ENCODE measurements at places on chromosomes 12 and 14.

DNA sequence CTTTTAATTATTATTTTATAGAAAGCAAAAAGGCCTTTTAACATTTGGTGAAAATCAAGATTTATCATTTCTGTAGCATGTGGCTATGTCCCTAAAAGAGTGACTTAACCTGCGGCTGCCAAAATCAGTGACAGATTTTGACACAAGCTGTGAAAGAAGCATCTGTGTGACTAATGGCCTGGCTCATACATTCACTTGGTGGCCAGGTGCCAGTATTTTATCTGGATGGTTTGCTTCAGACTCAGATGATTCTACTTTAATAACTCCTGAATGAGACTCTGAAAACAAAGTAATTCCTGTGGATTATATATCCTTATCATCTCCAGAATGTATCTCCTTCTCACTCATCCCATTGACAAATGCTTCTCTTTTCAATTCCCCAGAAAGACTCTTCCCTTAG, 103.0 kb downstream of the FSCB start:
- DNase-seq, result peak; percentile 69

DNA sequence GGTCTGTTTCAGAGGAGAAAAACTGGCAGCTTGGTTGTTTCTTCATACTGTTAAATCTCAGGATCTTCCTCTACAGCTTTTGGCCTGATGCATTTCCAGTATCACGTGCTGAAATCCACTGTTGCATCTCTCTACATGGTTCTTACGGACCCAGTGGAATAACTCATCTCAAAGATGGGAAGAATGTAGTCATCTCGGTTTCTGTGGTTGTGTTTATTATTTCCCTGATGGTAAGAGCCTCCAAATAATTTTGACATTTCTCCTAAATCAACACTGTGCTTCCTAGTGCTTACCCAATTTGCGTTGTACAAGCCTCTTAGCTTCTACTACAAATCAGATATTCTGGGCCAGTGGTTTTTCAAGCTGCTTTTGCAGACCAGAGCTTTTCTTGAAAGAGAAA, 812.8 kb downstream of the C12orf50 start:
- no peak for DNase-seq

GRCh38 chr12:26896913-26897312, 40.9 kb downstream of the INTS13 start:
- no peak for DNase-seq

DNA sequence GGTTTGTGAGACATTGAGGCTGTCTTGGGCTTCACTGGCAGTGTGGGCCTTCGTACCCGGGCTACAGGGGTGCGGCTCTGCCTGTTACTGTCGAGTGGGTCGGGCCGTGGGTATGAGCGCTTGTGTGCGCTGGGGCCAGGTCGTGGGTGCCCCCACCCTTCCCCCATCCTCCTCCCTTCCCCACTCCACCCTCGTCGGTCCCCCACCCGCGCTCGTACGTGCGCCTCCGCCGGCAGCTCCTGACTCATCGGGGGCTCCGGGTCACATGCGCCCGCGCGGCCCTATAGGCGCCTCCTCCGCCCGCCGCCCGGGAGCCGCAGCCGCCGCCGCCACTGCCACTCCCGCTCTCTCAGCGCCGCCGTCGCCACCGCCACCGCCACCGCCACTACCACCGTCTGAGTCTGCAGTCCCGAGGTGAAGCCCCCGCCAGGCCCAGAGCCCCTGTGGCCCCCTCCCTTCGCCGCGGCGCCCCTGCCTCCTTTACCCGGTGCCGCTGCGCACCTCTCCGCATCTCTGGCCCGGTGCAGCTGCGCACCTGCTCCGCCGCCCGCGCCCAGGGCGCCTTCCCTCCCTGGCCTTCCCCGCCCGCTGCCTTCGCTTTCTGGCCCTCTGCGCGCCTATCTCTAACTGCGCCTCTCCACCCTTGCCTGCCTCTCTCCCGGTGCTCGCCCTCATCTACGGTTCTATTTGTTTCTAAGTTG, at the start of gene ENO2:
Gene ENO2, plus strand, starts transcription at position 335 of the 701 bp plus-strand sequence. CDS start 1,253 bp downstream, outside the sequence.
- DNase-seq, result peak; percentile 68

- peak; percentile 75 for DNase-seq
These were observed 186.6 kb upstream of the RMST start for GRCh38 chr12:97275728-97276590.

GRCh38 chr12:109163167-109163566, 46.8 kb downstream of the ACACB start:
- no peak for DNase-seq

DNA sequence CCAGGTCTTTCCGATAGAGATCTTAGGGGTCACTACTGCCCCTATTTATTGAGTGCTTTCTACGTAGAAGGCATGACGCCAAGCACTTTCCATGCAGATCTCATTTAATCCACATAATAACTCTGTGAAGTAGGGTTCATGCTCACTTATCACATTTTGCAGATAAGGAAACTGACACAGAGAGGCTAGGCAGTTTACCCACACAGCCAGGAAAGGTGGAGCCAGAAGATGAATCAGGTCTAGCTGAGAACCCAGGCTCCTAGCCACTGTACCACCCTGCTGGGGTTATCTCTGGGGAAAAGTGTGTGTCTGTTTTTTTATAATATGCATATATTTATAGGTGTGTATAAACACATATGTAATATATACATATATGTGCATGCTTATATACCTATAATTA, 83.6 kb downstream of the KSR2 start:
- DNase-seq, result no peak

- peak; percentile 90 for DNase-seq
These were observed at the start of gene CAPRIN2 for GRCh38 chr12:30754750-30755394. CAPRIN2 (minus strand) TSS chr12:30754951; CDS start chr12:30753520, 1,431 bp downstream.

GRCh38 chr14:69135133-69135532, 17.8 kb downstream of the DCAF5 start:
- DNase-seq, result peak; percentile 52

- DNase-seq, result no peak
These were observed 15.9 kb downstream of the AREL1 start for GRCh38 chr14:74697011-74697410.

DNA sequence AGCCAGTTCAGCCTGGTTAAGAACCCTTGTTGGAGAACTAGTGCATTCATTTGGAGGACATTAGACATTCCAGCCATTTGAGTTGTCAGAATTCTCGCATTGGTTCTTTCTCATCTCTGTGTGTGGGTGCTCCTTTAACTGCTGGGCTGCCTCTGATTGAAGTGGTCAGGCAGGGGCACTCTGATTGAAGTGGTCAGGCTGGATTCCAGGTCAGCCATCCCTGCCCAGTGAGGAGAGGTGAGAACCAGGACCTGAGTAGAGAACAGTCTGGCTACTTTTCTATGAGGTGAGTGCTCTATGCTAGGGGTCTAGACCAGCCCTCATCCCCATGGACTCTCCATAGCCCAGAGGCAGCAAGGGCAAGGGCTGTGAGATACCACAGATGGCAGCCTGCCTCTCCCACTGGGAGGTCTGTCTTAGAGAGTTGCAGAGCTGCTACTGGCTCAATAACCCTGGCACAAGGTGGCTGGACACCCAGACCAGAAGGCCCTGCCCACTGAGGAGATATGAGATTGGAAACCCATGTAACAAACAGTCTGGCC, 691.6 kb downstream of the TMTC2 start:
- DNase-seq, result no peak

GRCh38 chr12:100718187-100718586, 76.4 kb upstream of the ANO4 start:
- peak; percentile 13 for DNase-seq

DNA sequence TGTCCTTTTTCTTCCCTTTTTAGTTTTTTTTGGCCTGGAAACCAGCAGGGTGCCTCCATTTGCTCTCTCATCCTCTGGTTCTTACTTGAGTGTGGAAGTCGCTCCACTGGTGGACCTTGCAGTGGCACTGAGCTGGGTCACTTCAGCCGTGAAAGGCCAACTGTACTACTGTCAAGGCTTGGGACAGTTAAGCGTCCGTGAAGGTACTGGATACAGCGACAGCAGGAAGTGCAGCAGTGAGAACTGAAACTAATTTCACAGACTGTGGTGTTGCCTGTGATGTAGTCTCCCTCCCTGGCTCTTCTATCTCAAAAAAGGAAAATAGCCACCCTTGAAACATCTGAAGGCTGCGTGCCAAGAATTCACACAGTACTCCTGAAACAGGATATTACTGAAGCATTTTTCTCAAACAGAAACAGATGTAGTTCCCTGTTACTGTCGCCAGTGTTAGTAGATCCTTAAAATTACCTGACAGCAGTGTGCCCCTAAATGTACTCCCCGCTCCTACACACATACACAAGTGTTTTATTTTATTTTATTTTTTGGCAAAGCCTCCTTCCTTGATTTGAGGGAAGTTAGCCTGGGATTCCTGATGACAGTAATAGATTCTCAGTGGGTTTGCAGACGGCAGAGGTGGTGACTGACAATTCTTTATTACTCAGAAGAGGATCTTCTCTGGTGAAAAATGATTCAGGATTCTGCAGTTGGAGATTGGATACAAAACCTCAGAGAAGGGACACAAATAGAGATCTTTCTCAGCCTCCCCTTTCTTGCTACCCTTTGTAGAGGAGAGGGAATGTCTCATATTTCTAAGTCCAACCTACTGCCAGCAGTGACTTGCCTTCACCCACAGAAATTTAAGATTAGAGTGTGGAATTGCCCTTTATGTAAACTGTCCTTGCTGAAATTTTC, 4.4 kb downstream of the SUSD6 start:
- DNase-seq, result peak; percentile 94

DNA sequence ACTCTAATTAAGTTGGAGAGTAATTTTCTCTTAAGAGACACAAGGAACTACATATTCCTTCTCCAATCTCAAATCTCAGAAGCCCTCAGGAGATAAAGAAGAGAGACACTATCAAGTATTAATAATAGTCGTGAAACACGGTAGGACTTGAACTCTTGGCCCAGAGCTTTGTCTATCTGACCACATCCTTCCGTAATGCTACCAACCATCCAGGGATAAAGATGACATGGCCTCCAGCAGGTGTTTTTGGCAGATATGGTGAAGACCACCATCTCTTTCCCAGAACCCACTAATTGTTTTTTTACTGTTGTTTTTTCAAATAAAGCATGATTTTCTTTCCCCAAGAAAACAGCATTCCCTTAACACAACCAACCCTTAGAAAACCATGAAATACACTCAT, 3.4 kb downstream of the ZNF384 start:
- no peak for DNase-seq

DNA sequence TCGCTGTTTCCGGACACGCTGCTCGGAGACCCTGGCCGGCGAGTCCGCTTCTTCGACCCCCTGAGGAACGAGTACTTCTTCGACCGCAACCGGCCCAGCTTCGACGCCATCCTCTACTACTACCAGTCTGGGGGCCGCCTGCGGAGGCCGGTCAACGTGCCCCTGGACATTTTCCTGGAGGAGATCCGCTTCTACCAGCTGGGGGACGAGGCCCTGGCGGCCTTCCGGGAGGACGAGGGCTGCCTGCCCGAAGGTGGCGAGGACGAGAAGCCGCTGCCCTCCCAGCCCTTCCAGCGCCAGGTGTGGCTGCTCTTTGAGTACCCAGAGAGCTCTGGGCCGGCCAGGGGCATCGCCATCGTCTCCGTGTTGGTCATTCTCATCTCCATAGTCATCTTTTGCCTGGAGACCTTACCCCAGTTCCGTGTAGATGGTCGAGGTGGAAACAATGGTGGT, 90.0 kb downstream of the GALNT8 start:
- DNase-seq, result no peak

- peak; percentile 45 for DNase-seq
These were observed 60.1 kb upstream of the RIMBP2 start for GRCh38 chr12:130775953-130776856.

GRCh38 chr14:90981636-90982035, 78.8 kb downstream of the RPS6KA5 start:
- DNase-seq, result no peak

GRCh38 chr12:67456431-67456901, 187.3 kb downstream of the CAND1 start:
- peak; percentile 64 for DNase-seq

- DNase-seq, result peak; percentile 32
These were observed 29.3 kb downstream of the DUSP16 start for GRCh38 chr12:12533238-12533829.

GRCh38 chr12:60259225-60259624, 663.4 kb downstream of the SLC16A7 start:
- DNase-seq, result no peak

DNA sequence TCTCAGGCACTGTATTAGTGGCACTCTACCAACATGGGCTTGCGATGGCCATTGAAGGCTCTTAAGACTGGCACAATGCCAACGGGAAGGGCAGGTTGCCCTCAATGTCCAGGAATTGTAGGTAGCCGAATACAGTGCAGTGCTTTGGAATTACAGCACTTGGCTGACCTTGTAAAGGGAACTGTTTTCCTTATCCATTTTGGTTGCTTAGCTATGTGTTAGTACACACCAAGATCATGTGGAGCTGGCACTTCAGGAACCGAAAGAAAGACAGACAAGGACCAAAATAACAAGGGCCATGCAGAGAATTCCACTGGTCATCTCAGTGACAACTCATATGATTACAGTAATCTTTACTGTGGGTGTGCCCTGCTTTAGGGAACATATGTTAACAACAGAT, 72.7 kb downstream of the DYRK2 start:
- DNase-seq, result peak; percentile 2

GRCh38 chr12:93960521-93960920, 187.9 kb upstream of the PLXNC1 start:
- no peak for DNase-seq

- DNase-seq, result no peak
These were observed 54.2 kb upstream of the NAP1L1 start for GRCh38 chr12:76138656-76139055.

GRCh38 chr12:113818833-113819232, 147.3 kb downstream of the RBM19 start:
- no peak for DNase-seq

- no peak for DNase-seq
These were observed 19.0 kb downstream of the A2M start for GRCh38 chr12:9096563-9097176.

DNA sequence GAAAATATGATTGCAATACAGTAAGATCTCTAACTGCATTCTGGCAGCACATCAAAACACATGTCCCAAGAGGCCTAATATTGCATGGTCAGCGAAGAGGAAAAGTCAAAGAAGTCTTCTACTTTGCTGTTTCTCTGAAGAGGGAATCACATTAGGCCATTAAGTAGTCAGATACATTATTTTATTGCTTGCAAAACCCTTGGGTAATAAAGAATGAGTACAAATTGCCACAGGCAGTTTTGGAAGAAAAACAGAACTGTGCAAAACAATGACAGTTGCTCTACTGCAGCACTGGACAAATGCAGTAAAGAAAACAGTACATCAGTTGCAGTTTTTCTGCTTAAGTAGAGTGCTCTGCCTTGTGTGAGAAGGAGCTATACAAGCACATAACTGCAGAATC, 211.9 kb downstream of the MED13L start:
- peak; percentile 86 for DNase-seq

- no peak for DNase-seq
These were observed 104.0 kb upstream of the PTPRB start for GRCh38 chr12:70741256-70741655.

- DNase-seq, result no peak
These were observed 37.2 kb downstream of the CACNA2D4 start for GRCh38 chr12:1881301-1881700.

- no peak for DNase-seq
These were observed 79.3 kb downstream of the LMO3 start for GRCh38 chr12:16526693-16527092.

GRCh38 chr12:50928392-50928791, 24.0 kb upstream of the HIGD1C start:
- DNase-seq, result no peak

GRCh38 chr14:51738754-51739153, 87.0 kb downstream of the FRMD6 start:
- no peak for DNase-seq

GRCh38 chr12:95240556-95240955, 22.9 kb downstream of the VEZT start:
- DNase-seq, result no peak

GRCh38 chr14:61950340-61950739, 188.1 kb downstream of the SNAPC1 start:
- no peak for DNase-seq

Measured in DMS79 treated with DMSO at 0.1 percent for 48 hours (cell line).